ENCODE measurements at places on chromosomes 16 and 17.

DNA sequence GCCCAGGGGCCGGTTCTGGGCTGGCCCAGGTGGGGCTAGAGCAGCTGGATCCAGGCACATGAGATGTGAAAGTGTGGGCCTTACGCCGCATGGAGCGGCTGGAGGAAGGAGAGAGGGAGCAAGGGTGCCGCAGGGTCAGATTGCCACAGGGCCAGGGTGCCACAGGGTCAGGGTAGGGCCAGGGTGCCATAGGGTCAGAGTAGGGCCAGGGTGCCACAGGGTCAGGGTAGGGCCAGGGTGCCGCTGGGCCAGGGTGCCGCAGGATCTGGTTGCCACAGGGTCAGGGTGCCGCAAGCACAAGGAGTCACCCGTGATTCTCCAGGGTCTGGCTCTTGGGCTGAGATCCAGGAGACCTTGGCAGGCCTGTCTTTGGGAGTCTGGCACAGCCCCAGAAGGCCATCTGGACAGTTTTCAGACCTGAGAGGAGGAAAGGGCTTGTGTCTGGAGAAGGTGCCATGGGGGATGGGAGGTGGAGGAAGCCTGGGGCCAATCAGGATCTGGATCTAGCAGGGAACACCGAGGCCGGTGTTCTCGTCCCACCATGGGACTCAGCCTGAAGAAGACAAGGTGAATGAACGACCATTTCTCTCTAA, 13.1 kb upstream of the LASP1NB start:
- no peak for DNase-seq

DNA sequence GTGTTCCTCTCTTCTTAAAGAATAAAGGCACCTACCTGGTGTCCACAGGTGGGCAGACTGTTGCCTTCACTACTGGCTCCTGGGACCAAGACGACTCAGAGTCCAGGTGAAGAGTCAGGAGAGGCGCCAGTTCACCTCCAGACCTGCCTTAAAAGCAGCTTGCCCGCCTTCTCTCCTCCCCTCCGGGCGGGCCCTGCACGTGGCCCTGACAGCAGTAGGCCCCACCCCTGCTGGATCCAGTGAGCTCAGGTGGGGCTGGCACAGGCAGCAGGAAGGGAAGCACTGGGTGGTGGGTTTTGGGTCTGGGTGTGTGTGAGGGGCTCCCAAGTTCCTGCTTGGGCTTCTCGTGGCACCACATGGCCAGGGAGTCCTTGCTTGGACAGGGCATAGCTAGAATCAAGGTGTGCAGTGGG, at the start of gene TNS4:
TNS4 (minus strand) TSS at position 125 of the 413 bp plus-strand sequence. CDS start 5,198 bp downstream, outside the sequence.
- no peak for DNase-seq

DNA sequence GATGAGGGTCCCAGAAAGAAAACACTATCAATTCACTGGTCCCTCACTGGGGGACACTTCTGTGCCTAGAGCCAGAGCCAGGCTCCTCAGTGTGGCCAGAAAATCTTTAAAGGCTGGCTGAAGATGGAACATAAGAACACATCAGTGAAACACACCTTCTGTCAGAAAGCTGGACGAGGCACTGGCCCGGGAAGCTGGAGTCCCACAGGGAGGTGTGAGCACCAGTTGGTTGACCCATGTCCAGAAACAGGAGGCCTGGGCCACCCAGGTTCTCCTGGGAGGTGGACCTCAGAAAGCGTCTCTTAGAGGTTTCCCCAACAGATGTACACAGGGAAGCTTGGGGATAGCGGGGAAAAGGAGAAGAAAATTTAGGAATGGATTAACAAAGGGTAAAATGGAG, 56.2 kb upstream of the ALDH3A2 start:
- DNase-seq = no peak

GRCh38 chr17:75625813-75626486, 7.3 kb upstream of the SMIM5 start:
- no peak for DNase-seq

DNA sequence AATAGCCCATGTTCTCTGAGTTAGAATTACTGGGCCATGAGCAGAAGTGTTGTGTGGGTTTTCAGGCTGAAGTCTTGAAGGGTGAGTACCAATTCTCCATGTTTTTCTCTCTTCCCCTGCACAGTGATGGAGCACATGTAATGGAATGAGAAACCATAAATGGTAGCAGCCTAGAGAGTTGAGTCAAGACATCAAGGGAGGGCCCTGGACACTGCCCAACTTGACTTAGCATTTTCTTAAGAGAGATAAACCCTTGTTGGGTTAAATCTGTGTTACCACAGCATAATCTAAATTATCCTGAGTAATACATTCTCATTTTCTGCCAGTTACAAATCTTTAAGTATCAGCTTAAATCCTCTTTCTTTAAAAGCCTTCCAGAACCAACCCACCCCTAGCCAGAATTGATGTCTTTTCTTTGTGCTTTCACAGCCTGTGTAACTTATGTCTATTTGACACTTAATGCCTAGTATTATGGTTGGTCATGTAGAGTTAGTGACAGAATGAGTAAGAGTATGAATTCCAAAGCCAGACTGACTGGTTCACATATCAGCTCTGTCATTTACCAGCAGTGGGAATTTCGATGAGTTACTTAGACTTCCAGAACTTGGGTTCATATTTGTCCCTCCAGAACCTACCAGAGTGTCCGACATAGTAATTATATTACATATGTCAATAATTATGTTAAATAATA, 27.0 kb upstream of the RGS9 start:
- DNase-seq = no peak

DNA sequence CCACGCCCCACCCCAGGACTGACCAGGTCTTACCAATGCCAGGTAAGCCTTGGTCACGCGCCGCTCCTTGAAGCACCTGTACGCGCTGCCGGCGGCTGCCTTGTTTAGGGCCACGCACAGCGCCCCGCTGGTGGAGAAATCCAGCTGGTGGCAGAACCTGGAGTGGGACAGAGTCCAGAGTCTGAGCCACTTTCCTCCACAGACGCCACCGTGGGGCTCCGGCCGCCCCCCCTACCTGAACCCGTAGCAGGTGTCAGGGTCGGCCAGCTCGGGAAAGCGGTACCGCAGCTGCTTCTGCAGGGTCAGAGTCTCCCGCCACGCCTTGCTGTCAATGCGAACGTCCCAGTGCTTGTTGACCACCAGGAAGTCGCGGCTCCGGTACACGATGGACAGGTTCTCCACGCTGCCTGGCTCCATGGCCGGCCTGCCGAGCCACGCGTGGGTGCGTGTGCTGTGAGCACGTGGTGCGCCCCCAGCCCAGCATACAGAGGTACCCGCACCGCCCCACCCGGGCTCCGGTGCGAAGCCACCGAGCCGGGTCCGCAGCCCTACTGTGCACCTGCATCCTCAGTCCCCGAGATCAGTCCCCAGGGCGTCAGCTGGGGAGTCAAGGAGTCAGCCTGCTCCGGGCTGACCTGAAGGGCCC, 737 bp downstream of the RPUSD1 start:
- no peak for DNase-seq

GRCh38 chr16:84005391-84005790, 37.2 kb downstream of the SLC38A8 start:
- no peak for DNase-seq

- DNase-seq = no peak
Measured at GRCh38 chr17:56098746-56099145, 54.5 kb upstream of the ANKFN1 start.

DNA sequence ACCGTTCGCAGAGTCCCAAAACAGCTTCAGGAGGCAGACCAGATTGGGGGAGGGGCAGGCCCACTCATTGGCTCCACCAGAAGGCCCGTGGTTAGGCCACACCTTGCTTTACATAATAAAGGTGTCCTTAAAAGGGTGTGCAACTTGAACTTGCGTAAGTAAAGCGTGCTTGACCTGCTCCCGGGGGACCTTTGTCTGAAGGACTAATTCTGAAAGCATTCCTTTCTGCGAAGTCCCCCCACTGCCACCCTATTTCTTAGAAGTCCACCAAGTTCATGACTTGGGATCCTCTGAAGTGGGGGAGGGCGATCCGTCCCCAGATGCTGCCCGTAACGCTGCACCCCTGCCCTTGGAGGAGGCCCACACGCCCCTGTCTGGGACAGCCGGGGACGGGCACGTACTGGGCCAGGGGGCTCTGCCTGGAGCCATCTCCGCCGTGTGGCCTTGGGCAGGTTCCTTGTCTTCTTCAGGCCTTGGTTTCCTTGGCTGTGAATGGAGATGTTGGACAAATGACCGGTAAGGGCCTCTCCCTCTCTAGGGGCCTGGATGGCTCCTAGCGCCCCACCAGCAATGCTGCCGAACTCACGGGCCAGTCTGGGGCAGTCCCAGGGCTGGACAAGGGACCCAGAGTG, 823 bp upstream of the ZNF469 start:
- DNase-seq = no peak

DNA sequence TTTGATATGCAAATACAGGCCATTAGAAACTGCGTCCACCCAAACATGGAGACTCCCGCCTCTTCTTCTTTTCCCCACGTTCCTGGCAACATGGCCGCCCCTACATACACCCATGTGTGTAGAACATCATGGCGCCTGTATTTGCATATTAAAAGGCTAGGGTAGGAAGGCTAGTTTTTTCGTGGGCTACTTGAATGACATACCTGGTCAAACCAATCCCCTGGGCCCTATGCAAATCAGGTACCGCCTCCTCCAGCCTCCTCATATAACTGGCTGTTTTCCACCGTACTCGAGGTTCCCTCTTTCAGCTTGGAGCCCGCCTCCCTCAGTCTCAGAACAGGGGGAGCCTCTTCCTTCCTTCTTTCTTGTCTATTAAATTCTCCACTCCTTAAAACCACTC, 840 bp upstream of the CD300LB start:
- DNase-seq = no peak

DNA sequence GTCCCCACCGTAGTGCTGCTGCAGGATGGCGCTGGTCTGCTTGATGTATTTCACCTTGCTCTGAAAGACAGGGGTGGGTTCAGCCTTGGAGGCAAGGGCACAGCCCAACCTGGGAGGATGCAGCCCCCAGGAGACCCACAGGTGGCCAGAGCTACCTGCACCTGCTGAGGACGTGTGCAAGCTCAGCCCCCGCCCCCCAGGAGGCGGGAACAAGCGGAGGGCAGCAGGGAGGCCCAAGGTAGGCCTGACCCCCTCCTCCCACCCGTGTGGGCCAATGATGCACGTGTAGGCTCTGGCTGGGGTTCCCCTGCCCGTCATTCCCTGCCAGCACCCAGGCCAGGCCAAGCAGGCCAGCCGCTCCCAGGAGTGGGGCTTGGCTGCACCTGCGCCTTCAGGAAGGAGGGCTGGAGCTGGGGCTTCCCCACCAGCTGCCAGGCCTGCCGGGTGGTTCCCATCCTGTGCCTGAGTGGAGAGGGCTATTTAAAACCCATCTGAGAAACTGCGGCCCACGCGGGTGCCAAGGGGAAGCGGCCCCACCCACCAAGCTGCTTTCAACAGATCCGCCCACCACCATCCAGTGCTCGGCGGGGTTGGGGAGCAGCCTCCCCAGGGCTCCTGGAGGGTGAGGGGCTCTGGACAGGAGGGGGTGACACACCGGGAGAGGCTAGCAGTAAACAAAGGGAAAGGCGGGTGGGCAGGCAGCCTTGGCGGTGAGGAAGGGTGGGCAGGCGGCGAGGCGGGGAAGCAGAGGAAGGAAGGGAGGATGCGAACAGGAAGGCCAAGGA, 3.8 kb downstream of the NTHL1 start:
- DNase-seq = no peak

DNA sequence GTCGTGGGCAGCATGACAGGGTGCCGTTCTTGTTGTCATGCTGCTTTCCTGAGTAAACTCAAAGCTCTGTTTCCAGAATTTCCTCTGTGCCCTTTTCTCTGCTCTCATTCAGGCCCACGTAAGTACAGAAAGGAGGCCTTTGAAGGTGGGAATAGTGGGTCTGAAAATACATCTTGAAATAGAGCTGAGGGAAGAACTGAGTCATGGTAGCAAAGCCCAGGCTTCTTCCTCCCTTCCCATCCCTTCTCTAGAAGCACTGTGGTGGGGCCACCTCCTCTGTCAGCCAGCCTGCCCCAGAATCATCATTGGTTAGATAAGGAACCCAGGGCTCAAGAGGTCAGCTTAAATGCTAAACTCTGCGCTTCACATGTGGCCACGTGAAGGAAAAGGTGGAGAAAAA, 9.4 kb downstream of the CTRL start:
- no peak for DNase-seq

DNA sequence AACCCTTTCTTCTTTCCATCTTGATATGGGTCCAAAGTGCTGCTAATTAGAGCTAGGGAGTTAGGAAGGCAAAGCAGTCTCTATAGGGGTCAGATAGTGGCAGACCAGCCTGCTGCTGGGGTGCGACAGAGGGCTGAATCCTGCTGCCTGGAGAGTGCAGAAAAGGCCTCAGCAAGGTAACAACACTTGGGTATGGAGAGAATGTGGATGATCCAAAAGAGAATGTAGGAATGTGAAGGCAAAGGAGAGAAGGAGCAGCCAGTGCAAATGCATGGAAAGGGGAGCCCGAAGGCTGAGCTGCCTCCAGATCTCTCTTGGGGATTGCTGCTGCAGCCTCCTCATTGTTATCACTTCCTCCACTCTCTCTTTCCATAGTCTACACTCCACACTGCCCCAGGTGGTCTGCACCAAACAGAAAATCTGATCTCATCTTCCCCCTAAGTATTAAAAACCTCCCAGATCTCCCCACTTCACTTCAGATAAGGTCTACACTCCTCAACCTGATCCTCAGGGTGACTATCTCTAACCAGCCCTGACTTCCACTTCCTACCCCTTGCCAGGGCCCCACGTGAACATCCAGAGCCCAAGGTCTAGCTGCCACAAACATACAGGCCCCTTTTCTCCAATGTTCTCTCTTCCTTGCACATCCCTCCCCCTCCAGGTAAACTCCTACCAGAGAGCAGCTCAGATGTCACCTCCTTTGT, 28.8 kb downstream of the TOM1L2 start:
- no peak for DNase-seq

DNA sequence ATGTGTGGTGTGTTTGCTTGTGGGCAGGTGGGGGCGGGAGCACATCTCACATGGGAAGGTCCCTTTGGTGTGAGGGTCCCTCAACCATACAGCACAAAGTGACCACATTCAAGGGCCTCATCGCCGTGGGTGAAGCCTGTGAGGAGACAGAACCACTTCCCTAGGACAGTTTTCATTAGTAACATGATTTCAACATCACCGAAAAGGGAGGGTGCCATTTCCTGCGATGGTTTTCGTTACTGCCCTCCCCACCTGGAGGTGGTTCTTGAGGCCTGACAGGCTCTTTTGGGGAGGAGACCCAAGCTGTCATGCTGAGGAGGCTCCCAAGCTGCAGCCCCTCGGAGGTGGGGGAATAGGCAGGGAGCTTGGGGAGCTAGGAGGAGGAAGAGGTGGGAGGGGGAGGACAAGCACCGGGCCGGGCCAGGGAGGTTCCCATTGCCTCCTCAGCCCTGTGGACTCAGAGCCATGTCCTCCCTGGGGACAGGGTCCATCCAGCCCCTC, 9.5 kb downstream of the CD300LB start:
- no peak for DNase-seq

GRCh38 chr17:11363565-11364117, 122.6 kb downstream of the SHISA6 start:
- no peak for DNase-seq

- DNase-seq = no peak
Measured at GRCh38 chr17:73875346-73875745, 231.1 kb upstream of the SDK2 start.
